ENCODE measurements at places on chromosomes 6 and 20. TPM values are rescaled to one million over a fixed set of nuclear protein-coding genes. Genes with fewer than 3 reads are reported as not detected.

The HSPA1L gene
- total RNA-seq = 87.9 TPM

The C4B gene
- total RNA-seq = 21.3 TPM

The MLN gene
- total RNA-seq = not detected

The SLC22A2 gene
- 0.99 TPM for total RNA-seq

The COL9A3 gene
- 50.6 TPM for total RNA-seq

The TSPO2 gene
- total RNA-seq = not detected

The FAM83C gene
- total RNA-seq = 0.43 TPM

The KCNB1 gene
- 4.6 TPM for total RNA-seq

The PTK7 gene
- 58.8 TPM for total RNA-seq

The VGLL2 gene
- total RNA-seq = 1.7 TPM

The PI3 gene
- 1.2 TPM for total RNA-seq

The MOCS1 gene
- 17.9 TPM for total RNA-seq

The SULF2 gene
- total RNA-seq = 117 TPM

The ZSCAN26 gene
- total RNA-seq = 26.1 TPM

The PTP4A1 gene
- 39.6 TPM for total RNA-seq

The ALDH5A1 gene
- 21.2 TPM for total RNA-seq

The MYLK4 gene
- 1.5 TPM for total RNA-seq

The EBF4 gene
- 7.4 TPM for total RNA-seq

The CFAP206 gene
- 48.8 TPM for total RNA-seq

The DTNBP1 gene
- 21.8 TPM for total RNA-seq

The DCBLD1 gene
- total RNA-seq = 22.2 TPM

The NKX2-4 gene
- 5.1 TPM for total RNA-seq

The ADGRF5 gene
- total RNA-seq = 12.2 TPM

The HLA-DPB1 gene
- total RNA-seq = 39.5 TPM

The SLC22A16 gene
- 25.0 TPM for total RNA-seq

All from testis (tissue), 5 donors.